Stimulated activated CD4-positive, alpha-beta T cell treated with anti-CD3 and anti-CD28 coated beads, Interleukin-15, amount 100 ng/mL, for 24 hours (primary cell): ENCODE measurements at places on chromosomes 7 and 10.

GRCh38 chr10:133100706-133101415 is 13.1 kb downstream of the ADGRA1 start:
- DNase-seq = peak; percentile 59

- DNase-seq = peak; percentile 9
These were observed 54.7 kb downstream of the STEAP1B start for GRCh38 chr7:22445140-22445743.

- no peak for DNase-seq
These were observed 10.2 kb downstream of the WDR11 start for GRCh38 chr10:120861178-120861855.

DNA sequence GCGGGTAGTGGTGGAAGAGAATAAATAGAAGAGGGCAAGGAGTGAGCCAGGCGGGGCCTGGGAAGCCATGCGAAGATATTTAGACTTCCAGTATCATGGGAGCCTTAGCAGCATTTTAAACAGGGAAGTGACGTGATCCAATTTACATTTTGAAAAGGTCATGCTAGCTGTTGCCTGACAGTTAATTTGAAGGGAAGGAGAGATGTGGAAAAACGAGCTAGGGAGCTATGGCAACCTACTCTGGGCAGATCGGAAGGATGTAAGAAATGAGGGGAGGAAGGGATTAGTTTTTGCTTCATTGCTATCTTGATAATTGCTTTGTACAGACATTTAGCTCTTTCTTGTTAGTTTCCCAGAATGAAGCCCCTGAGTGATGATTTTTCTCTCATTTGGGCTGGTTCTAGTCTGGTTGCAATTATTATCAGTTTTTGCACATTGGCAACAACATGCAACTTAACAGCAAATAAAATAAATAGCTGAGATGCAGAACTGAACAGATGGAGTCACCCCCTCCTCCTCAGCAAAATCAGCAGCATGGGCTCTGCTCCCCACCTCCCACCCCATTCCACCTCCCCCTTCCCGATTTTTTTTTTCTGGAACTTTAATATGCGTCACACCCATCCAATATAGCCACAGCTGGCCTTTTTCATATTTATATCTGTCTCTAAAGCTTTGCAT is 13.0 kb upstream of the CALU start:
- DNase-seq = no peak

DNA sequence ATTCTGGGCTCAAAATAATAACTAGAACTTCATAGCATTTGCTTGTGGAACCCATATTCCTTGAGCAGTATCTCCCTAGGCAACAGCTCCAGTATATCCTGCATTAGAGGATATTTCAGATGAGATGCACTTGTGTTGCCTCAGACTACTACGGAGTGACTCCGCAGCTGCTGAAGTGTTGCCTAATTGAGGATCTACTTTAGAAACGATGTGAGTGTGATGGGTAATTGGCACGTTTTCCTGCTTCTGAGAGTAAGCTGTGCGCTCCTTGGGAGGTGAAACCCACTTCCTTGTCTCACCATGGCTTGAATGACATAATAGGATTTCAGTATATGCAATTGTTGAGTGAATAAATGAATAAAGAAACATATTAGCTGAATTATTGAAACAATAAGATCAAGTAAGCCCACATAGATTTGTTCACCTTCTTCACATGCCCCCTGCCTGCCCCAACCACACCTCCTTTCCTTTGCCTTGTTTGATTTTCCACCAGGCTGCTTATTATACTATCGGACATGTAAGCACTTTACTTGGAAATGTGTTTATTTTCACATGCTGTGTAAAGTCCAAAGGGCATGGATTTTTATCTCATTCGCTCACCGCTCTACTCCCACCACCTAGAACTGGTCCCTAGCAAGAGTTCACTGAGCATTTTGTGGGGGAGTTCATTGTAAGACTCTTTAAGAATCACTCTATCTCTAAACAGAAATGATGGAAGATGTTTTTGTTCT is 303.8 kb downstream of the KCNMA1 start:
- no peak for DNase-seq

- no peak for DNase-seq
These were observed 269.5 kb upstream of the SLC26A5 start for GRCh38 chr7:103715376-103716120.

DNA sequence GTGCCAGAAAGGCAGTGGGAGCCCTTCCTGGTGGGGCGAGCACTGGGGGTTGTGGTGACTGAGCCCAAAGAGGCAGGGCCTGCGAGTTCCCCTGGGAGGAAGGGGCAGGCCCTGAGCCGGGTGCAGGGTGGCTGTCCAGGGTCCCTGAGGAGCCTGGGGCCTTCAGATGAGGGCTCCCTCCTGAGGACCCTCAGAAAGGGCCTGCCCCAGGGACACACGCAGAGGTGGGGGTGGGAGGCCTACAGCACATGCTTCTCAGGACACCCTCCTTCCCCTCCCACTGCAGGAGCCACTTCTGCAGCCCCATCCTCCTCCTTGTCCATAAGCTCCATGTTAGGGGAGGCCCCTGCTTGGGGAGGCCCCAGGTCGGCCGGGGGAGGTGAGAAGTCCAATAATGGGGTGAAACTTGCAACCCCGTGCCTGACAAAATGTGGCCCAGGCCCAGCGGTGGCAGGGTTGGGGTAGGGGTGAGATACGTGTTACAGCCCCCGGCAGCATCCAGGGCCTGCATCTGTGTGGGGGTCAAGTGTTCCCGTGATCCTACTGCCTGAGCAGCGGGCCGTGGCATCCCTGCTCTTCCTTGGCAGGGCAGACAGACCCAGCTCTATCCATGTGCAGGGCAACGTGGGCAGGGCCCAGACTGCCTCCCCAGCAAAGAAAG is 31.8 kb upstream of the RET start:
- DNase-seq = no peak

GRCh38 chr10:90398566-90398965 is 459.3 kb downstream of the HTR7 start:
- no peak for DNase-seq

DNA sequence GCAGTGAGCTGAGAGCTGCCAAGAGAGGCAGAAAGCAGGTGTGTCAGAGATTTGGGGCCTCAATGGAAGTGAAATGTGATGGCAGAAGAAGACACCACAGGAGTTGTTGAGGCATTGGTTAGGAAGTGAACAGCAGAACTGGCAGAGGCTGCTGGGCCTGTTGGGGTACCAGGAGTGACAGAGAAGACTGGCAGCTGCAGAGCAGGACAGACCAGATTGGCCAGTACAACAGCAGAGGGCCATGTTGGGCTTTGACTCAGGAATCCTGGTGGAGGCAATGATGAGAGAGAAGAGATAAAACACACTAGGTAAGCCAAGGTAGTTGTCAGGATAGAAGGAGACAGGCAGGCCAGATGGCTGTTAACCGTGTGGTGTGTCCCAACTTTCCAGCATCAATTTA is 19.9 kb upstream of the HERPUD2 start:
- no peak for DNase-seq

DNA sequence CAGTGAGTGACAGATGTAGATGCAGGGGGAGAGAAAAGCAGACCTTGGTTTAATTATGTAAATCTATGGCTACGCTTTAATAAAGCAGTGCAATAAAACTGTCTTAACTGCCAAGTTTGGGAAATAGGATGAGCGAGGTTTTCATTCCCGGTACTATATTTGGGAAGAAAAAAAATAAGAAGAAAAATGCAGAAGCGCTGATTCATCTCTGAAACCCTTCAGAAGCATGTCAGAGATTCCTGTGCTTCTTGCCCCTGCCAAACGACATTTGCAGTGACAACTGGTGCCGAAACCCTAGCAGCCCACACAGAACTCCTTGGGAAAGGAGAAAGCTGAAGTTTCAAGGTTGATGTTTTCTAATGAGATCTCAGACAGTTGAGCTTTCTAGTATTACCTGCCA is 380.7 kb downstream of the REEP3 start:
- DNase-seq = no peak

DNA sequence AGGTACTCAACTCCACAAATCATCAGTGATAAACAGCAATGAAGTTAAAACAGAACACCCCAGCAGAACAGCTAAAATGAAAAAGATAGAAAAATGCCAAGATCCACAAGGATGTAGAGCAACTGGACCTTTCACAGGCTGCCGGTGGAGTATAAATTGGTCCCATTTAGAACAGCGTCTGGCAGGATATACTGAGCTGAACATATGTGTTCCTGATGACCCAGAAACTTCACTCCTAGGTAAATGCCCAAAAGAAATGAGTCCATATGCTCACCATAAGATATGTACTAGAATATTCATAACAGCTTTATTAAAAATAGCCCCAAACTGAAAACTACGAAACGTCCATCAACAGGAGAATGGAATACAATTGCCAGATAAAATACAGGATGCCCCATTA is 102.4 kb downstream of the OAT start:
- DNase-seq = no peak

DNA sequence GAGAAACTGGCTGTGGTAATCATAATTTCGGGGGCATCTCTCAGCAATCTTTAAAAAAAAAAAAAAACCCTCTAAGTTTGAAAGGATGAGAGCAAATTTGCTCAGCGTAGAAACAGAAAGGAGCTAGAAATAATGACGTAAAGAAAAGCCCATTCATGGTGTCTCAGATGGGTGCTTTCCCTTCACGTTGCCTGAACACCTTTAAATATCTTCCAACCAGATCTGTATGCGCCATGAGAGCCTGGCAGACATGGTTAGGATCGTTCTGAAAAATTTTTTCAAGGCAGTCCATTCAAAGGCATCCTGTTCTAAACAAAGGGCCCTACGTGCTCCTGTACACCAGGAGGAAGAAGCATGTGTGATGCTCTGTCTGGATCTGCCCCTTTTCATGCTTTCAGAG is 141.2 kb upstream of the C1QL3 start:
- DNase-seq = no peak

DNA sequence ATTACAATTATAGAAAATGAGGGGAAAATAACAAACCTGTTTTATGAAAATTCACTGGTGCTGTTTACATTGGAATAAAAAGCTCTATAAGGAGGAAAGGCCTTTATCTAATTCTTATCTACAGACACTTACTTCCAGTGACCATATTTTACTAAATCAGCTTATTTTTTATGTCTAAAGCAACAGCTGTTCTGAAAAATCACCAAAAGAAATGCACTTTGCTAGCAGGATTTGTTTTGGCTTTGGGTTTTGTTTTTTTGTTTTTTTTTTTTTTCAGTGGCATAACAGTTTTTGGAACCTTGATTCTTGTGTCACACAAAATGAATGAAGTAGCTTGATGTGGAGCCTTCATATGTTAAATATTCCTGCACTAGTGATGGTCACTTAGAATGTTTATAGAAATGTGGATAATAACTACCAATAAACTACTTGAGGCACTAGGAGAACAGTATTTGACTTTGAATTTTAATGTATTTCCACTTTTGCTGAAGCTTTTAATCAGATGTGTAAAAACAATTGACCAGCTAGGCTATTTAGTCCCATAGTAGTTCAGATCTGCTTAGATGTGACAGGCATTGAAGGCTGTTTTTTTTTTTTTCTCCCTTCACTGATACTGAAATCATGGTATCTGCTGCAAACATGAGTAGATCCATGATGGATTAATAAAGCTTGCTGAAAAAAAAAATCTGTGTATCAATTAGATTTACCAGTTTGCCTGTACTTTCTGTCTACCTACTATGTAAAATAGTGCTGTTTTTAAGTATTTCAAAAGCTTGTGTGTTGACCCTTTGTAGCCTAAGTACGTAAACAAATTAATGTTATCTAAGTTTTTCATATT is 2.8 kb downstream of the ARL4A start:
- no peak for DNase-seq

- no peak for DNase-seq
These were observed 185.4 kb upstream of the ANK3 start for GRCh38 chr10:60575105-60575504.

GRCh38 chr10:100805543-100806355 is 60.4 kb downstream of the PAX2 start:
- no peak for DNase-seq

DNA sequence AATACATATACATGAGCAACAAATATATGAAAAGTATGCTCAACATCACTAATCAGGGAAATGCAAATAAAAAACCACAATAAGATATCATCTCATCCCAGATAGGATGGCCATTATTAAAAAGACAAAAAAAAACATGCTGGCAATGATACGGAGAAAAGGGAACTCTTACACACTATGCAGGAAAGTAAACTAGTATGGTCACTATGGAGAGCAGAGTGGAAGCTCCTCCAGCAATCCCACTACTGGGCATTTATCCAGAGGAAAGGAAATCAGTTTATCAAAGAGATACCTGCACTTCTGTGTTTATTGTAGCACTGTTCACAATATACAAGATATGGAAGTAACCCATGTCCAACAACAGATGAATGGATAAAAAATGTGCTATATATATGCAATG is 217.5 kb downstream of the SDK1 start:
- DNase-seq = no peak

DNA sequence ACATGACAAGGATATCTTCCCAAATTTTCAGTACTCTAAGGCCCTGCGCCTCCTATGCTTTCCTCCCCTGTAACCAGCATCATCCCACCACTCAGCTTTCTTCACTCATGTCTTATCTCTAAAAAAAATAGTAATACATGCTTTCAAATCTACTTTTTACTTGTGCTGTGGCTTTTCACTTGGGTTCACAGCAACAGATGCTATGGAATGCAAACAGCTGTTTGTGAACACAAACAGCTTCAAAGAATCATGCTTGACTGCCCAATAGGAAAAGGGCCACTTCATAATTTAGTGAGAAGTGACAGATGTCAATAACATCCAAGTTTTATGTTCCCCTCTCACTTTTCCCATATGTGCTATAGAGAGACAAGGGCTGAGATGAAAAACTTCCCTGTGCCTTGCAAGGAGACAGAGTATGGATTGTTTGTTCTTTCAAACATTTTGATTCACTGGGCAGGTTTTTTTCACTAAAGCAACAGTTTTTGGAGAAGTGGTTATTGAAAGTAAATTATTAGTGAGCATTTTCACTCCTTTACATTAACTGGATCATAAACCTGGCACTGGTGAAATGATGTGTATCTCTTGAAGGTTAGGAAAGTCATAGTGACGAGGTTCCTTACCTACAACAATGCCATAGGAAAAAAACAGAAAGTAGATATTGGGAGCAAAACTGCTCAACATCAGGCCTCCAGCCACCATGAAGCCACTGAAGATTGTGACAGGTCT is 37.3 kb downstream of the SLC16A9 start:
- no peak for DNase-seq

GRCh38 chr10:86742230-86742629 is 14.2 kb upstream of the BMPR1A start:
- no peak for DNase-seq
